ENCODE measurements at places on chromosomes 3 and 15. TPM values are rescaled to one million over a fixed set of nuclear protein-coding genes. Genes with fewer than 3 reads are reported as not detected.

- DNase-seq: no peak
Observed at GRCh38 chr3:79514069-79514468, 253.7 kb downstream of the ROBO1 start.

- DNase-seq: peak; percentile 81
Observed at GRCh38 chr15:63599401-63600000, 2.3 kb downstream of the FBXL22 start.

The AQP9 gene
- polyA plus RNA-seq: 0.17 TPM

The ZNF662 gene
- polyA plus RNA-seq: 58.6 TPM

The ADGRG7 gene
- polyA plus RNA-seq: not detected

DNA sequence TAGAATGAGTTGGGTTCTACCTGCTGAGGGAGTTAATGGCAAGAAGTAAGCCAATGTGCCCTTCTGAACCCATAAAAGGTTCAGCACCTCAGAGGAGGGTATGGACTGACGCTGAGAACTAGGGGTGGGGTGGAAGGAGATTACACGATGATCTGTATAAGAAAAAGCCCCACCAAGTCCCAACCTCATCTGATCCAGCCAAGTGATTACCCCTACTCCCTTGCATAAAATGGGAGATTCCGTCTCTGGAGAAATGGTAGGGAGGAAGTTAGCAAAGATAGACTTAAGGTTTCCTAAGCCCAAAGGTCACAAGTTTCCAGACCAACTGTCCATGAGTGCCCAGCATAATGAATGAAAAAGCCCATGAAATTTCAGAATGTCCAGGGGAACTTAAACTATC is 7.1 kb upstream of the DVL3 start:
- DNase-seq: no peak

The SLITRK3 gene
- polyA plus RNA-seq: 0.03 TPM
